Lung microvascular endothelial cell (primary cell): ENCODE measurements at places on chromosomes 4 and X. TPM values are rescaled to one million over a fixed set of nuclear protein-coding genes. Genes with fewer than 3 reads are reported as not detected.

DNA sequence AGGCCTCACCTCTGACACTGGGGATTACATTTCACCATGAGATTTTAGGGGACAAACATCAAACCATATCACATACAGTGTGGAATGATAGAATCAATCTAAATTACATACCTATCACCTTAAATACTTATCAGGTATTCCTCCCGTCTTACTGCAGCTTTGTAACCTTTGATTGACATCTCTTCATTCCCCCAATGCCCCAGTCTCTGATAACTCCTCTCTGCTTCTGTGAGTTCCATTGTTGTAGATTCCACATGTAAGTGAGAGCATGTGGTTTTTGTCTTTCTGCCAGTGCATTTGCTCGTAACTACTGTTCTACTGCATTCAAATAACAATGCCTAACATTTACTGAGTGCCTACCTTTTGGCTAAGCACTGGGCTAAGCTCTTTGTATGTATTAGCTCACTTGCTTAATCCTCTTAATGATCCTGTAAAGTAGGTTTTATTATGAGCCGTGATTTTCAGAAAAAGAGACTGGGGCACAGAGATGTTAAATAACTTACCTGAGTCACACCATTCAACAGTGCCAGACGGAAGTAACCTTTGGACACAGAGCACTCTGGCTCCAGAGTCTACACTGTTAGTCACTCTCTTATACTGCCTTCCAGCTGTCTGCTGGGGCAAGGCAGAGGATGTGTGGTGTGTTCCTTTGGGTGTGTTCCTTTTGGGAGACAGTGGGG, 63.7 kb upstream of the ESX1 start:
- DNase-seq = peak; percentile 71

DNA sequence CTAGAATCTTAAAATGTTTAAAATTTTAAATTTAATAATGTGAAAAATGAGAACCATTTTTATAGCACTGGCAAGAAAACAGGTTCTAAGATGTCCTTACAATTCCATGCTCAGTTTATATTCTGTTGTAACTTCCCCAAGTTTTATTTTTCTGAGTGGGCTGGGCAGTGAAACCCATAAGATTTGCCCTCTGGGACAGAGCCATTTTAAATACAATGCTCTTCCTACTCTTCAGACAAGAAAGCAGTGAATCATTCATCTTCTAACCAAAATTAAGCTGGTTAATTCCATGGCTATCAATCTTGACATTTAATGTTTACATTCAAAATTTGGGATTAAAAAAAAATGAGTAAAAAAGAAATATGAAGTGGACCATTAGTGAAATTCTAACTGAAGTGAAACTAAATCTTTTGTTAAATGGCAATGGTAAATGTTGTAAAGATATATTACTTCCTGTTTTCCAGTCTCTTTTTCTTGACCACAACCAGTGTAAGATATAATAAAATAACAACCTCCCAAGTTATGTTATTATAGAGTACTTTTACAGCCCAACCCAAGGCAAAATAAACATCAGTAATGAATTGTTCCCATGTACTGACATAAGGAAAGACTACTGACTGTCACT, 37.2 kb upstream of the PTPN13 start:
- DNase-seq = no peak

DNA sequence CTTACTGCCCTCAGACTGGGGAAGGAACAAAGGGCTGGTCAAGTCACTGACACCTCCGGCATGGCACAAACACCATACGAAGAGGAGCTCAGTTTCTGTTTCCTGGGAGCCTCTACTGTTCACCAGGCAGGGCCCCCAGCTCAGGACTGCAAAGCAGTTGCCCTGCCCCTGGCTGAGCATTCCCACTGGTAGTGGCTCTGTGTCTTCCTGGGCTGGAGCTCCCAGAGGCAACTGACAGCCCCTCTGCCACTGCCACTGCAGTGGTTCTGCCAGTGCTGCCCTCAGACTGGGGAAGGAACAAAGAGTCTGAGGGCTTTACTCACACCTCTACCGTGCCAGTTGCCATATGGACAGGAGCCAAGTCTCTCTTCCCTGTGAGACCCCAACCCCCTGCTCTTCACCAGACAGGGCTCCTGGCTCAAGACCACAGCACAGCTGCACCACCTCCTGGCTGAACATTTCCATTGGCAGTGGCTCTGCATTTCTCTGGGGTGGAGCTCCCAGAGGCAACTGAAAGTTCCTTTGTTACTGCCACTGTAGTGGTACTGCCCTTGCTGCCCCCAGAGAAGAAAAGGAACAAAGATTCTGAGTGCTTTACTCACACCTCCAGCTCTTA, 67.9 kb downstream of the SMARCA5 start:
- peak; percentile 8 for DNase-seq

DNA sequence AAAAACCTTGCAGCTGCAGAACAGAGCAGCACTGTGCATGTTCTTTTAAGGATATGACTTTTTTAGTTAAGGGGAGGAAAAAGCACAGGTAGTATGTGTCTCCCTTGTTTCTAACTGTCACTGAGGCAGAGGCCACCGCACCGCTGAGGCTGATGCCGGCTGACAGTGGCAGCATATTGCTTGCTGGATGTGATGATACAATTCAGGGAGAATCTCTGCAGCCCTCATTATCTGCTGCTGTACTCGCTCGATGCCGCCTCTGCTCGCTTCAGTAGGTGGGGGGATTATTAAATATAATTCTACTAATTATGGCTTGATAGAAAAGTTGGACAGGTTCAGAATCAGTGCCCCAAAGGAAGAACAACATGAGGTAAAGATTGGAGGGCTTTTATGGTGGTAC, 378.8 kb upstream of the NOCT start:
- DNase-seq = no peak

GRCh38 chrX:150081076-150081475, 142.8 kb upstream of the EOLA2 start:
- no peak for DNase-seq

- no peak for DNase-seq
These were observed 2078.4 kb upstream of the TENM3 start for GRCh38 chr4:180164799-180165198.

DNA sequence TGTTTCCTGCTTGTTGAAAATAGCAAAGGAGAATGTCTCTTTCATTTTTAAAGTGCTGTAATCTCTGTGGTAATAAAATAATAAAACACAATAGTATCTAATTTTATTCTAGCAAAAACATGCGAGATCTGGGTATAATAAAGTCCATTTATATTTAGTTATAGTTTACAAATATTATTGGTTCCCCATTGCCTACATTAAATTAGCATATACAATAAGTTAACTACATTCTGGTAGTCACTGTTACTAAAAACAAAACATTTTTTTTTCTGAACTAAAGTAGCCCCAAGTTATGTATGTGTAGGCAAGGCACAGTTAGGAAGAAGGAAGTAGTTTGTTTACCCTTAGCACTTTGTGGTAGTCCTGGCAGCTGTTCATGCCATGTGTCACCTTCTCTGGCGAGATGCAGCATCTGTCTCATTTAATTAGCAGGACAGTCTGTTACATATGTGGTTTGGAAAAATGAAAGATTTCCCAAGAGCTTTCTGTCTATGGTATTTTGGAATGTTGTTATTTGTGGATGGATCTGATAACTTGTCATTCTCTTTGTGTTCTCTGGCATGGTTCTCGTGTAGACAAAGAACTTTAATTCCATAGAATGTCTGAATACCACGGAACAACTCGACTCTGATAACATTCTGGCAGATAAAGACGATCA, 231.3 kb upstream of the PITX2 start:
- DNase-seq = peak; percentile 4

LIN54 gene
- 6.3 and 7.5 TPM in 2 replicates for total RNA-seq

GAB3 gene
- total RNA-seq = 6.5 and 7.9 TPM in 2 replicates

PGAM4 gene
- not detected in 2 replicates for total RNA-seq
